Right hindlimb (tissue), 1 donor: ENCODE measurements at places on chromosomes 2 and 18.

GRCh38 chr18:3042379-3042778 is 29.4 kb upstream of the LPIN2 start:
- DNase-seq, result no peak

DNA sequence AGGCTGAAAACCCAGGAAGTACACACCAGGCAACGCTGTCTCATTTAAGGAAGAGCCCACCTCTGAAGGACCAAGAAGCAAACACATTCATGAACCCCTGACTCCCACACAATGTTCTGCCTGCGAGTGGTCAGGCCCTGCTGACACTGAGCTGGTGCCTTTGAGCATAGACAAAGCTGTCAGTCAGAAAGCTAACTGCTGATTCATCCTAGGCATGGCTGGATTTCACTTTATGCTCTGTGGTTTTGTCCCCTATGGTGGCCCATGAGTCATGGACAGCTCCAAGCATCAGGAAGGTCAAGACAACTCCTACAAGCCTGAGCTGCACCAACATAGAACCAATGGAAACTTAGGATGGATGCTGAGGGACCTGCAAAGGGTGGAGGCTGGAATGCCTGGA is 78.9 kb downstream of the UXS1 start:
- DNase-seq, result no peak

- no peak for DNase-seq
Measured at GRCh38 chr18:30406728-30407127, 635.8 kb downstream of the DSC3 start.

- no peak for DNase-seq
Measured at GRCh38 chr18:2002151-2002550, 569.2 kb downstream of the METTL4 start.

DNA sequence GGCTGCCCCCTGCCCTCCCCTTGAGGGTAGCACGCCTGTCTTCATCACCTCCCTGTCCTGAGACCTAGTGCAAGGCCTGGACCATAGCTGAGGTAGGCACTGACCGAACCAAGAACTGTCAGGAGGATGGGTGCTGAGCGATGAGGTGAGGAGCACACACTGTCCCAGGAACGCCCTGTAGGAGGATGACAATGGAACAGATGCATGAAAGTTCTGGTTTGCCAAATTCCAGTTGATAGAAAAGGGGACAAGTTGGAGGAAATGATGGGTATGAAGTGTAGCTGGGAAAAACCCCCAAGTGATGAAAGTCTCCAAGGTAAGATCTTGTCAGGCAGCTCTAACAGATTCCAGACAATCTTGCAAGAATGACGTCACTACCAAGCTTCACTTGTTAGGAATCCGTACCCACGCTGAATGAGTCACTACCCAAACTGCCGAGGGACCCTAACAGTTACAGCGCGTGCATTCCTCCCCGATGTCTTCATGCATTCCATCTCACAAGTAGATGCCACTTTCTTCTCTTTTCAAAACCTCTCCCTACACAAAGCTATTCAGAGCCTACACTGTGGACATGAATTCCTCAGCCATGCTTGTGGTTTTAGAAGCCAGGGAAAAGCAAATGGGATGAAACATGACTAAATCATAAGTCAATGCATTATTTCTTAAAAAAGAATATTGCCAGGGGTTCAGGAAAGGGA is 27.6 kb downstream of the MRPL33 start:
- DNase-seq, result peak; percentile 49

- no peak for DNase-seq
Measured at GRCh38 chr2:172917716-172918115, 157.9 kb upstream of the MAP3K20 start.

GRCh38 chr2:178910005-178910404 is 102.8 kb upstream of the TTN start:
- DNase-seq, result no peak

DNA sequence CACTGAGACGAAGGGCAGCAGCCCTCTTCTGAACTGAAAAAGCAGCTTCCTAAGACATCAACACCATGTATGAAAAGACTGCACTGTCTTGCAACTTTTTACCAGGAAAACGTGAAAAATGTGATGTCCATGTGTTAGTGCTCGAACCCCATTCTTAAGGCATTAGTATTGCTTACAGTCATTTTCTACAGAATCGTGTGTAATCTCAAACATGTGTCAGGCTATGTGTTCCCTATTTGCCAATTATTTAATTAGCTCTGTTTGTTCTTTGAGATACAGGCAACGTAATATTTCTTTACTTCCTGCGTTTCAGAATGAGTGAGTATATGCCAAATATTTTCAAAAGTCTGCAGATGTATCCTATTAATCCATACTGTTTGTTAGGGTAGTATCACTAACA is 307.7 kb upstream of the CCDC68 start:
- DNase-seq, result no peak

DNA sequence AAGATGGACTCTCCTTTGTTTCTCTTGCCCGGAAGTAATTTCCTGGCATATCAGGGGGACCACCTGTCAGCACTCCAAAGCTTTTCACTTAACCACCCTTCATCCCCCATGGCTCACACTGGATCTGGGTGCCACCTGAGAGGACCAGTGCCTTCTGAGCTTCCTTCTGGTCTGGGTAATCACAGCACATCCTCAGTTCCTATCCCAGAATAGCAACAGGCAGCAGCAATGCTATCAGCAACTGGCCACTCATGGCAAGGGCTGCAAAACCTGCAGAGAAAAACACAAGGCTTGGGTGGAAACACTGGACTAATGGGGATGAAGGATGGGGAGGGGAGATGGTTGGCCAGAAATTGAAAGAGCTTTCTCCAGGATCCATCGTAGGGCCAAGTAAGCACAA is 59.9 kb upstream of the STPG4 start:
- DNase-seq, result no peak

- DNase-seq, result peak; percentile 39
Measured at GRCh38 chr2:162174746-162175145, 22.7 kb upstream of the GCG start.
